Activated naive CD4-positive, alpha-beta T cell (primary cell): ENCODE measurements at places on chromosomes 3 and 15.

- DNase-seq: no peak
These were observed 82.0 kb upstream of the XXYLT1 start for GRCh38 chr3:195352895-195353488.

DNA sequence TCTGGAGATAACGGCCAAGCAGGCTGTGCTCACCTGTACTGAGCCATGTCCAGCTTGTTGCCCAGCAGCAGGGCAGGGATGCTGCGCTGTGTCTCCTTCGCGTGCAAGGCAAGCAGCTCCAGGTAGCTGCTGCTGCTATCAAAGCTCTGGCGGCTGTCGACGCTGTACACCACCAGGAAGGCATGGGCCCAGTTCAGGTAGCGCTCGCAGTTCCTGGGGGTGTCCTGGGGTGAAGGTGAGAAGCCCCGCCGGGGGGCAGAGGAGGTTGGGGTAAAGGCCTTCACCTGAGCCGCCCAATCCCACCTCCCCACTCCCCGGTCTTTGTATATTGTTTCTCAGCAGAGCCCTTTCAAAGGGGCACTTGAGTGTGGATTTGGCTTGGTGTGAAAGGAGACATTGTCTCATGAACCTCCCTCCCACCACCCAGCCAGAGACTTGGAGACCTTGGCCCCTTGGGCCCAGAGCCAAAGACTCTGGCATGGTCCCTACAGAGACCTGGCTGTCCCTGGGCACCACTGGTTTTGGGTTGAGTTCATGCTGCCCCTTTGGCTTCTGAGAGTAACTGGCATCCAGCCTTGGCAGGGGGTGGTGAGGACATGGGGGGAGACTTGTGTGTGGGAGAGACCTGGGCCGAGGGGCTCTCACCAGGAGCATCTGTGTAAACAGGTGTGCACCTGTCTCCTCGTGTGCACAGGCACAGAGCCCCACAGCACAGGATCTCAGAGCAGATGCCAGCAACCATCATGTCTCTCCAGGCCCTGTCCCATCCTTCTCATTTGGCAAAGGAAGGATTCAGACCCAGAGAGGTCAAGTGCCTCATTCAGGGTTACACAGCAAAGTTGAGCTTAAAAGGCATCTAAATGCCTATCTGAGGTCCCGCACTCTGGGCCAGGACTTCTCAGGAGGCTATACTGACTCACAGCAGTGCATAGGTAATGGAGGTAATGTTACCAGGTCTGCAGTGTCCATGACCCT lies 9.1 kb downstream of the RASL12 start:
- DNase-seq: no peak

- no peak for DNase-seq
These were observed 673.4 kb upstream of the CBLB start for GRCh38 chr3:106542101-106542769.

GRCh38 chr3:191005790-191006189 lies 143.3 kb upstream of the GMNC start:
- DNase-seq: no peak

DNA sequence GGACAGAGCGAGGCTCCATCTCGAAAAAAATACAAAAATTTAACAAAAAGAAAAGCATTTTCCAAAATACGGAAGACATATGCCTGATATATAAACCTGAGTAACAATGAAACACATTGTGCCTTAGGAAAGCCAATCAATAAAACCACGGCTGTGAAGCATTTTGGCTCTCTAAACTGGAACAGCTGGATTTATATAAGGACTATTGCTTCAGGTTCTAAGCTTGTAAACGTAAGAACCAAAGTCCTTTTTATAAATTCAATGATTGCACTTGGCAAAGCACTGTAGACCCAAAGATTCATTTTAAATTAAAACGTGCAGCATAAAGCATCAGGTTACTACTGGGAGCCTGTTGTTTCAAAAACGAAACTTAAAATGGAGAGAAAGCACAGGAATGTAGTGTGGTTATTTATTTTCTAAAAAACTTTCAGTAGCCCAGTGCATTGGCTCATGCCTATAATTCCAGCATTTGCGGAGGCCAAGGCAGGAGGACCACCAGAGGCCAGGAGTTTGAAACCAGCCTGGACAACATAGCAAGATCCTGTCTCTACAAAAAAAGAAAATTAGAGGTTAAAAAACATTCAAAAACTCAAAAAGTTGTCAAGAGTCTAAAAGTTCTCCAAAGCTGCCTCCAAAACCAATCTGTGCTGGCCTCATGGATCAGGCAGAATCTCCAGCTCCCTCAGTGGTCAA lies 61.5 kb downstream of the USF3 start:
- no peak for DNase-seq

DNA sequence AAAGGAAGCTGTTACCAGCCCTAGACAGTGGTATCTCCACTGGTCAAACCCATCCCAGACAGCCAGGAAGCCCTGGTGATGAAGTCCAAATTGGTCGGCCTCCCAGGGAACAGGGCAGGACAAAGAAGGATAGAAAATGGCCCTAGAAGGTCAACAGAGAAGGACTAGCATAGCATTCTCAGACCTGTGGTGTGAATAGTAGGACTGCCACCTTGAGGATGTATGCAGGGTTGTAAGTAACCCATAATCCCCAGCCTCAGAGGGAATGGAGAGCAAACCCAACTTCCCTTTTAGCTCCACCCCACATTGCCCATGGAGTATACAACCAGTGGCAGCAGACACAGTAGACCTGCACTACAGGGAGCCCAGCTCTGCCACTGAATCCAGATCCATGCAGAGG lies 68.6 kb upstream of the EIF1B start:
- no peak for DNase-seq

- DNase-seq: no peak
These were observed 99.1 kb downstream of the MESD start for GRCh38 chr15:80890341-80891005.

DNA sequence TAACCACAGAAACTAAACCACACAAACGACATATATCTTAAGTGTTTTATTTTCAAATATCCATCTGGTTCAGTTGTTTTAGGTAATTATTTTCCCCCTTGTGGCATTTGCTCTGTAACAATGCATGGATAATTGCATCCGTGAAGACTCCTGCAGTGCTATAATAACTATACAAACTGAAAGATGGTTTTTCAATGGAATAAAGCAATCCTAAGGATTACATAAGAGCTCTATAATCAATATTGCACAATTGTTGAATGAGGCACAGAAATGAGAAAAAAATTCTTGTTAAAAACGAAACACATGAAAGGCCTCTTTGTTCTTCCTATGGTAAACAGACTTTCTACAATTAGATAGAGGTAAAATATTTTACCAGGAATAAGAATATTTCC lies 446.0 kb upstream of the EPHA3 start:
- no peak for DNase-seq

DNA sequence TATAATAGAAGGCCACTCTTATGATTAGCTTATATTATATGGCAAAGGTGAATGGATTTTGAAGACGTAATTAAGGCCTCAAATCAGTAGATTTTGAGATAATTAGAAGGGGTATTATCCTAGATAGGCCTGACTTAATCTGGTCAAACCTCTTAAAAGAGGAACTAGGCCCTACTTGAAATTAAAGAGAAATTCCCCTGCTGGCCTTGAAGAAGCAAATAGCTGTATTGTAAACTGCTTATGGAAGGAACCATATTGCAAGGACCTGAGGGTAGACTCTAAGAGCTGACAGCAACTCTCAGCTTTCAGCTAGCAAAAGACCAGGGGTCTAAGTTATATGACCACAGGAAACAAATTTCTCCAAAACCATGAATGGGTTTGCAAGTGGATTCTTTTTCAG lies 219.0 kb upstream of the ONECUT1 start:
- DNase-seq: no peak

DNA sequence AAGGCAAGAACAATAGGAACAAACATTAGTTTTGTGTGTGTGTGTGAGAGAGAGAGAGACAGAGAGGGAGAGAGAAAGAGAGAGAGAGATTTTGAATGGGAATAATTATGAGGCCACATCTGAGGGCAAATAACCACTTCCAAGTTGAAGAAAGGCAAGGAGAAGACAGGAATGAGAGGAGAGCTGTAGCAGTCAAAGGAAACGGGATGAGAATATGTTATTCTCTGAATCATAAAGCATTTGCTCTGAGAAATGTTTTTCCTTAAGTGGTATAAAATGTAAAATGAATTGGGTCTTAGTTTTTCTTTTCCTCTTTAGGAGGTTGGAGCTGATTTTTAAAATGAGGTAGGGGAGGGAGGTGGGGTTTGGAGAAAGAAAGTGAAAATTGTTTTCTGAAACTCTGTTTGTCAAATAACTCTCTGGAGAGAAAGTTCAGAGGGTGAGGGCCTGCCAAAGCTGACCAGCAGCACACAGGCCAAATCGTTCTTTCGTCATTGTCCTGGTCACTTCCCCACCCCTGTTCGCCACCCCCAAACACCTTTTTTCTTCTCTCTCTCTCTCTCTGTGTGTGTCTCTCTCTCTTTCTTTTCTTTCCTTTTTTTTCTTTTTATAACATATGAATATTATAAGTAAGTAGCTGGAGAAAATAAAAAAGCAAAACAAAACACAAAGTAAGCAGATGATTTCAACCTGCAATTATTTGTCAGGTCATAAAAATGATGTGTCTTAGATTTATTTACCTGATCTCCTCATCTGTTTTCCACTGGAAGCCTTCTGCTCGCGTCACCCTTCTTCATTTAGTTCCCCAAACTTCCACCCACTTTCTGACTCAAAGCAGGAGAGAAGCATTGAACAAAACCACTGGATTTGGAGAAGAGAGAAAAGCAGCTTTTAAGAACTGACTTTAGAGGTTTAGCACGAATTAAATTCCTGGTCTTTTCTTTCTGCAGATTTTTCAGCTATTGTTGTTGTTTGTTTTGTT lies 110.6 kb downstream of the LPP start:
- no peak for DNase-seq

GRCh38 chr3:23961913-23962312 lies 16.8 kb downstream of the NR1D2 start:
- DNase-seq: no peak
